Activated CD8-positive, alpha-beta memory T cell treated with anti-CD3 and anti-CD28 coated beads, Interleukin-2, amount 50 U/mL, for 4 hours (primary cell): ENCODE measurements at places on chromosomes 2 and 18.

GRCh38 chr2:197677056-197677455, 1.7 kb upstream of the RFTN2 start:
- DNase-seq: no peak

GRCh38 chr2:27027211-27027651, 5.5 kb upstream of the TMEM214 start:
- DNase-seq: no peak

- no peak for DNase-seq
These were observed 70.0 kb upstream of the ATL2 start for GRCh38 chr2:38446906-38447561.

- no peak for DNase-seq
These were observed 43.8 kb upstream of the KCNE4 start for GRCh38 chr2:223008162-223008561.

- no peak for DNase-seq
These were observed 113.5 kb downstream of the COLEC12 start for GRCh38 chr18:386994-387393.

- DNase-seq: no peak
These were observed 118.9 kb upstream of the OTOS start for GRCh38 chr2:240259201-240259923.

DNA sequence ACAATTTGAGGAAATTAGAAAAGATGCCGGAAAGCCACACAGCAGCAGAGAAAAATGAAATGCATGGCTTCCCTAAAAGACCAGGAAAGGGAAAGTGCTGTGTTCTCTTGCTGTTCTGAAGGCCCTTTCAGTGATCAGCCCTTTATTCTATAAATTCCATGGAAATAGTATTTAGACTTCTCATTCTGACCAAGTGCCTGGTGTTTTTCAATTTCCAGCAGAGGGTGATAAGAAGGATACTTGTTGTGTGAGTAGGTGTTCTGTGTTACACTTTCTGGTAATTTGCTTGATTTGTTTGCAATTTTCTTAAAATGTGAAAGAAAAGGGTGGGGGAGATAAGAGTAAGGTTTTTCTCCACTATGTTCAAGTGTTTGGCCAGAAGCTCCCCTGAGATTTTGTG, 504.5 kb downstream of the IRS1 start:
- no peak for DNase-seq

GRCh38 chr2:157986761-157987160, 110.6 kb upstream of the ACVR1 start:
- DNase-seq: no peak

DNA sequence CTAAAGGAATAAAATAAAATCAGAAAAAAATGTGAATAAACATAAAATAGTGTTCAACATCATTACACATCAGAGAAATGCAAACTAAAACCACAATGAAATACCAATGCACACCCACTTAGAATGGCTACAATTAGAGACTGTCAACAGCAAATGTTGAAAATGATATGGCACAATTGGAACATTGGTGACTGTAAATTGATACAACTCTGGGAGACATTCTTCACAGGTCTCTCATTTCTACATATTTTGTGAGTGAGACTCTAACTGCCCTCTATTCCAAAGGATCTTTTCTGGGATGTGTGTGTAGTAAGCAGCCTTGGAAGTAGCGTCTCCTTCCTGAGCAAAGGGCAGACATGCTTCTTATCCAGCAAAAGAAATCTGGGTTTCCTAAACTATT, 323.0 kb downstream of the FBXO15 start:
- DNase-seq: no peak

- no peak for DNase-seq
These were observed 77.5 kb downstream of the BIN1 start for GRCh38 chr2:127029350-127030051.

DNA sequence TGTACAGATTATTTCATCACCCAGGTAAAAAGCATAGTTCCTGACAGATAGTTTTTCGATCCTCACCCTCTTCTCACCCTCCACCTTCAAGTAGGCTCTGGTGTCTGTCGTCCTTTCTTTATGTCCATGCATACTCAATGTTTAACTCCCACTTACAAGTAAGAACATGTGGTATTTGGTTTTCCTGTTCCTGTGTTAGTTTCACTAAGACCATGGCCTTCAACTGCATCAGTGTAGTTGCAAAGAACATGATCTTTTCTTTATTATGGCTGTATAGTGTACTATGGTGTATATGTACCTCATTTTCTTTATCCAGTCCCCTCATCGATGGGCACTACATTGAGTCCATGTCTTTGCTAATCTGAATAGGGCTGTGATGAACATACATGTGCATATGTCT, 184.2 kb downstream of the KCNJ3 start:
- no peak for DNase-seq
